ENCODE measurements at places on chromosomes 6 and 20. TPM values are rescaled to one million over a fixed set of nuclear protein-coding genes. Genes with fewer than 3 reads are reported as not detected.
A peak's percentile ranks its signal among the peaks of the same experiment; 100 is the strongest.

Gene TMEM217
- total RNA-seq, result 1.6 TPM

Gene SLC17A9
- total RNA-seq, result 3.8 TPM

DNA sequence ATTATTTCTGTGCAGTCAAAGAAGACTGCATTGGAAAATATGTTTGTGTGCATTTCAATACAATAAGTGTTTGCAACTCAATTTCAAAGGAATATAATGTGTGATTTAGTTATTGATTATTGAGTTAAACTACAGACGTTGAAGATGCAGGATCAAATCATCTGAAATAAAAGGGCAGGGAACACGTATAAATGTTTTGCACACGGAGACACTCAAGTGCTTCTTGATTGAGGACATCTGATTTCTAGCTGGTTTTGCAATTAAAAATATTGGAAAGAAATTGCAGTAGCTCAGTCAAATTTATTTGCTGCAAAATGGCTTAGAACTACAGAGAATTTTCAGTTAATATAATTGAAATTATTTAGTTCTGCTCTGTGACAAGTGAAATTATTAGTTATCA is 412.7 kb downstream of the UTRN start:
- DNase-seq, result no peak

GRCh38 chr6:73123632-73124329 is 101.5 kb downstream of the KHDC1L start:
- no peak for DNase-seq

DNA sequence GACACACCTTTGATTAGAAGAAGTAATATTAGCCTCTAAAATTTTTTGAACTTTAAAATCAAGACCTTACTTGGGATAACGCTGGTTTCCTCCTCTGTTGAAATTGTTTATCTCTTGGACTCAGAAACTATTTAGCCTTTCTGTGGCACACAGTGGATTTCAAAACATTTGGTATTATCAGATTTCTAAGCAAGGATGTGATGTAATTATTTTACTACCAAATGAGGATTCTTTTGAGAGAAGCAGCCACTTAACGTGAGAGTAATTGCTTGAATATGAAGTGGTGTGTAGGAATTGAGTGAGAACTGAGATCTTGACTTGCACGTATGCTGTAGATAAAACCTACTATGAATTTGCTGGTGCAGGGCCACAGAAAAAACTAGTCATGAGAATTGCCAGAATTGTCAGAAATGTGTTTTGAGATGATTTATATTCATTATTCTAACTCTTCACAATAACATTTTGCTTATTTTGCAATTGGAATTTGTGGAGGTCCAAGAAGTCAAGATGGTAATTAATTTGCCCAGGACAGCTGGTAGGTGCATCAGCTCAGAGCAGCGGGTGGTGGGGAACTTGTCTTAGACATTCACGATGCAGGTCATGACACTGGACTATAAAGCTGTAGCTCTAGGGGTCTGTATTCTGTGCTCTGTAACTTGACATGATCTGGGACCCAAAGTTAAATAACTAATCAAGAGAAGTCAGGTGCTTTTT is 53.4 kb downstream of the AKAP12 start:
- no peak for DNase-seq

- no peak for DNase-seq
Observed at GRCh38 chr6:106281088-106281487, 44.5 kb downstream of the ATG5 start.

DNA sequence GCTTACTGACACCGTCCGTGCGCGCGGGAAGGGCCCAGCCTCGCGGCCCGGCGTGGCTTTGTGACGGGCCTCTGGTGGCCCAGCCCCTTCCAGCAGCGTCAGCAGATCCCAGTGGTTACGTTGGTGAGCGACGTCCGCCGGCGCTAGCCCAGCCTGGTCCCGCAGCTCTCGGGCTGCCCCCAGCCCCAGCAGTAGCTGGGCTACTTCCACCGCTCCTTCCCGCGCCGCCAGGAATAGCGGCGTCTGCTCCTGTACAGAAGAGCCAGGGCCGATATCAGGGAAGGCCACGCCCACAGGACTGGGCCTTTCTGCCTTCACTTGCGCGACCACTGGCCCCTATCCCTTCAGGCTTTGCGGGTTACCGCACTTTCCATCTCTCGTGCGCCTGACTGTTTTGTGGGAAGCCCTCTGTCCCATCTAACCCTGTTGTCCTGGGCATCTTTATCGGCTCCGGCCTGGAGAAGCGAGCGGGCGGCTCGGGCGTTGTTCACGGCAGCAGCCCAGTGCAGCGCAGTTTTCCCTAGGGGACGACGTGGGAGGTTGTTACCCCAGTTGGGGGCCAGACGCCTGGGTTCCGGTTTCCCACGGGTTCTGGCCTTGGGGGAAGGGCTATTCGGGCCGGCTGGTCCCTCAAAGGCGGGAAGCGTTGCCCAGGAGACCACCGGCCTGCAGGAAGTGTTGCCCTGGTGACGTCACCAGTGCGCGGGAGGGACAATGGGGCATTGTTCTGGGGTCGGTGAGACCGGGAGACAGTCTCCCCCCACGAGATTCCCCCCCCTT is 3.6 kb upstream of the GPSM3 start:
- DNase-seq, result peak; percentile 99
